Hepatocyte (in vitro differentiated cells): ENCODE measurements at places on chromosomes 2 and 18. TPM values are rescaled to one million over a fixed set of nuclear protein-coding genes. Genes with fewer than 3 reads are reported as not detected.

- H3K4me1 ChIP-seq = peaks cover 8% of the 10 kb centered on the region
- no peak overlapping the region for H3K4me3 ChIP-seq
- no peak overlapping the region for H3K27ac ChIP-seq
- no peak for DNase-seq
- H3K27me3 ChIP-seq = no peaks in the 10 kb centered on the region
Measured at GRCh38 chr2:192151853-192152252, 42.9 kb downstream of the TMEFF2 start.

GRCh38 chr2:3079959-3080948 lies 297.4 kb downstream of the EIPR1 start:
- H3K27me3 ChIP-seq = no peaks in the 10 kb centered on the region
- no peak overlapping the region for H3K4me3 ChIP-seq
- H3K27ac ChIP-seq = no peak overlapping the region

- H3K4me1 ChIP-seq = no peaks in the 10 kb centered on the region
- DNase-seq = no peak
- no peak overlapping the region for H3K4me3 ChIP-seq
- no peak overlapping the region for H3K27ac ChIP-seq
Measured at GRCh38 chr2:24024018-24024417, 14.1 kb downstream of the MFSD2B start.

The GCC2 gene
- polyA plus RNA-seq = 48.1 and 53.7 TPM in 2 replicates
